Activated naive CD8-positive, alpha-beta T cell treated with anti-CD3 and anti-CD28 coated beads, Interleukin-2, amount 10 ng/mL, durations not matched to agents 7 days and 5 days (primary cell): ENCODE measurements at places on chromosomes 5 and 9. TPM values are rescaled to one million over a fixed set of nuclear protein-coding genes. Genes with fewer than 3 reads are reported as not detected.
A peak's percentile ranks its signal among the peaks of the same experiment; 100 is the strongest.

DNA sequence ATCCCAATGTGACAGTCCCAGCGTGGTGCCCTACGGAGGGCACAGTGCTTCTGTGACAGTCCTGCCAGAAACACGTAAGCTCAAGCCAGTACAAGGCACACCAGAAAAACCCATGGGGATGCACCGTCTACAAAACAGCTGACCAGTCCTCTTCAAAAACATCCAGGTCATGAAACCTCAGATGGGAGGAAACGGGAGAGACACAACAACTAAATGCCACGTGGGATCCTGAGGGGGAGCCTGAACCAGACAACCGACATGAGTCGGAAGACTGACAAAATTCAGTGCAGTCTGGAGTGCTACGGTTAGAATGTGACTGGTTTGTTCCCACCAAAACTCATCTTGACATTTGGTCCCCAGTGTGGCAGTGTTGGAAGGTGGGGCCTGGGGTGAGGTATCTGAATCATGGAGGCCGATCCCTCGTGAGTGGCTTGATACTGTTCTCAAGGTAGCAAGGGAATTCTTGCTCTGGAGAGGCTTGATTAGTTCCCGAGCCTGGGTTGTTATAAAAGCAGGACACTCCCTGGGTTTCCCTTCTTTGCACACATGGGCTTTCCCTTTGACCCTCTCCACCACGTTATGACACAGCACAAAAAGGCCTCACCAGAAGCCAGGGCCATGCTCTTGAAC, 55.4 kb downstream of the ADAMTS2 start:
- H3K27ac ChIP-seq = no peak overlapping the region
- peaks cover 2% of the 10 kb centered on the region for H3K27me3 ChIP-seq
- no peak for DNase-seq
- H3K4me3 ChIP-seq = no peak overlapping the region
- no peaks in the 10 kb centered on the region for H3K36me3 ChIP-seq

The CSF2 gene
- 1.1 TPM for total RNA-seq

The ESM1 gene
- 1.1 TPM for total RNA-seq

The SLC34A1 gene
- total RNA-seq = 2.1 TPM

- H3K27ac ChIP-seq = peak overlapping the region; percentile 76
- peak overlapping the region; percentile 15 for H3K4me3 ChIP-seq
- H3K27me3 ChIP-seq = no peaks in the 10 kb centered on the region
These were observed 20.2 kb downstream of the EEIG1 start for GRCh38 chr9:127960410-127961154.

DNA sequence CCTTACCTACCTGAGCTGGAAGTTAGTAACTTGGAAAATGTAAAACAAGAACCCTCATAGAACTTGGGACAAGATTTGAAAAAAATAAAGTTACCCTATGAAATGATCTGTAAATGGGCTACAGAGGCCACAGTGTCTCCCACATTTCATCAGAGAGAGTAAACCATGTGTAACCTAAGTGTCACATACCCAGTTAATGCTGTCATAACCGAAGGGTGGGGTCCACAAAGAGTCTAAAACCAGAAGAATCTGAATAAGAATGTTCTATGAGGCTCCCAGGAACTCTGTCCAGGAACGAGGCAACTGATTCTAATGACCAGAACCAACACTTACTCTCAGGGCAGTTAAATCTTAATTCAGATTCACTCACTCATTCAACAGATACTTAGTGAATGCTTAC, 1.0 kb upstream of the FAM13B start:
- H3K4me3 ChIP-seq = peak overlapping the region; percentile 98
- peaks cover 19% of the 10 kb centered on the region for H3K36me3 ChIP-seq
- no peaks in the 10 kb centered on the region for H3K27me3 ChIP-seq
- peaks cover 36% of the 10 kb centered on the region for H3K4me1 ChIP-seq
- H3K27ac ChIP-seq = peak overlapping the region; percentile 96

DNA sequence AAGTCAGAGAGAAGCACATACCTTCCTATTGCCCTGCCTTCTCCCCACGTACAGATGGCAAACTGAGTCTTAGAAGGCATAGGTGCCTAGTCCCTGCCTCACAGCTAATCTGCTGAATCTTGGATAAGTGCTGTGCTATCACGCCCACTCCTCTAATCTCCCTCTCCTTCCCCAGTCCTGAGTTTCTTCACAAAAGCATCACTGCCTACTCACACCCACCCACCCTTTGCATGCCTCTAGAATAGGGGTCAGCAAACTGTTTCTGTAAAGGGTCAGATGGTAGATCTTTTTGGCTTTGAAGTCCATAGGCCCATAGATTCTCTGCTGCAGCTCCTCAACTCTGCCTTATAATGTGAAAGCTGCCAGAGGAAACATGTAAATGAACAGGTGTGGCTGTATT, 23.2 kb upstream of the JADE2 start:
- no peak for DNase-seq
- H3K4me3 ChIP-seq = no peak overlapping the region
- peak overlapping the region; percentile 43 for H3K27ac ChIP-seq
- H3K4me1 ChIP-seq = peaks cover 25% of the 10 kb centered on the region

- H3K27me3 ChIP-seq = peaks cover 22% of the 10 kb centered on the region
- H3K36me3 ChIP-seq = no peaks in the 10 kb centered on the region
- H3K4me3 ChIP-seq = no peak overlapping the region
- H3K27ac ChIP-seq = no peak overlapping the region
- no peak for DNase-seq
These were observed 61.0 kb upstream of the SMIM23 start for GRCh38 chr5:171724468-171725204.

The SEC24A gene
- 20.5 TPM for total RNA-seq

- H3K4me3 ChIP-seq = no peak overlapping the region
- H3K36me3 ChIP-seq = no peaks in the 10 kb centered on the region
- H3K27ac ChIP-seq = no peak overlapping the region
- peak; percentile 10 for DNase-seq
- no peaks in the 10 kb centered on the region for H3K4me1 ChIP-seq
- H3K27me3 ChIP-seq = peaks cover 20% of the 10 kb centered on the region
These were observed 31.6 kb upstream of the ANGPTL2 start for GRCh38 chr9:127154003-127154389.

GRCh38 chr5:13735691-13736090, 208.8 kb downstream of the DNAH5 start:
- H3K27me3 ChIP-seq = no peaks in the 10 kb centered on the region
- H3K4me3 ChIP-seq = no peak overlapping the region
- no peak overlapping the region for H3K27ac ChIP-seq

The PSD2 gene
- total RNA-seq = 0.09 TPM

The PCDHB15 gene
- 0.06 TPM for total RNA-seq

DNA sequence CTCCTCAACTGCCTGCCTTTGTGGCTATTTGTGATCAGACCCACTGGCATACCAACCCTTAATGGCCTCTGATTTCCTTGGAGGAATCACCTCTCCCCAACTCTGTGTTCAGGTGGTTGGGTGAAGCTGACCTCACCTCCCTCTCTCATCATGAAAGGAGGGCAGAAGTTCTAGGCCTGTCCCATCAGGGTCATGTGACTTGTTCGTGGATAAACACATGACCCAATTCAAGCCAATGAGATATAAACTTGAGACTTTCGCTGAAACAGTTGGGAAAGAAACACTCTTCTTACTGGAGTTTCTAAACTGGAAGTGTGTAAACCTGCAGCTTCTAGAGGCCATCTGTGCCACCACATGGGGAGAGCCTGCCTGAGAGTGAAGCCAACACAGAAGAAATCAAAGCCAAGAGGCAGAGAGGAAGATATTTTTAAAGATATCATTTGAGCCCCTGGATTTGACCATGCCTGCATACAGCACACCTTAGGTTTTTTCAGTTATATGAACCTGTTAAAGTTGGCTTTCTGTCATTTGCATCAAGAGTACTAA, 5.8 kb downstream of the GABBR2 start:
- DNase-seq = no peak
- no peaks in the 10 kb centered on the region for H3K4me1 ChIP-seq
- peaks cover 43% of the 10 kb centered on the region for H3K27me3 ChIP-seq
- H3K36me3 ChIP-seq = no peaks in the 10 kb centered on the region
- H3K4me3 ChIP-seq = no peak overlapping the region
- no peak overlapping the region for H3K27ac ChIP-seq

- H3K27ac ChIP-seq = no peak overlapping the region
- no peak overlapping the region for H3K4me3 ChIP-seq
- no peaks in the 10 kb centered on the region for H3K4me1 ChIP-seq
- H3K27me3 ChIP-seq = peaks cover 22% of the 10 kb centered on the region
- DNase-seq = no peak
These were observed 56.7 kb upstream of the RAD23B start for GRCh38 chr9:107226421-107226820.

DNA sequence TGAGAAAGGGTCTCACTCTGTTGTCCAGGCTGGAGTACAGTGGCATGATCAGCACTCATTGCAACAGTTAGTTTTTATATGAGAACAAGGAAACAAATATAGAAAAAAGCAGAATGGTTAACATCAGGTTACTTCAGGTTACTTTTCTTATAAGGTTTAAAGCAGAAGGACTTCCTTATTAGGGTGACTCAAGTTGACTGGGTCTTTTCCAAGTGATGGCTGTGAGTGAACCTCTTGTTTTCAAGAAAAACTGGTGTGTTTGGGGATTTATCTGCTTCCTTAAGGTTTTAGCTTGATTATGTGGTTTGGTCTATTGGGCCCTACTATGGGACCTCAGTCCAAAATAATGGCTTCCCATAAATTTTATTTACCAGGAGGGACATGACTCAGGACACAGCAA, 99.2 kb downstream of the ARRDC3 start:
- H3K27me3 ChIP-seq = peaks cover 3% of the 10 kb centered on the region
- no peak overlapping the region for H3K27ac ChIP-seq
- H3K36me3 ChIP-seq = peaks cover 11% of the 10 kb centered on the region

The GPX8 gene
- not detected for total RNA-seq

The C5orf46 gene
- total RNA-seq = not detected

GRCh38 chr9:91419222-91420191, 4.1 kb downstream of the NFIL3 start:
- H3K4me3 ChIP-seq = peak overlapping the region; percentile 18
- H3K36me3 ChIP-seq = peaks cover 22% of the 10 kb centered on the region
- no peak overlapping the region for H3K27ac ChIP-seq
- peaks cover 40% of the 10 kb centered on the region for H3K4me1 ChIP-seq
- peaks cover 5% of the 10 kb centered on the region for H3K27me3 ChIP-seq

DNA sequence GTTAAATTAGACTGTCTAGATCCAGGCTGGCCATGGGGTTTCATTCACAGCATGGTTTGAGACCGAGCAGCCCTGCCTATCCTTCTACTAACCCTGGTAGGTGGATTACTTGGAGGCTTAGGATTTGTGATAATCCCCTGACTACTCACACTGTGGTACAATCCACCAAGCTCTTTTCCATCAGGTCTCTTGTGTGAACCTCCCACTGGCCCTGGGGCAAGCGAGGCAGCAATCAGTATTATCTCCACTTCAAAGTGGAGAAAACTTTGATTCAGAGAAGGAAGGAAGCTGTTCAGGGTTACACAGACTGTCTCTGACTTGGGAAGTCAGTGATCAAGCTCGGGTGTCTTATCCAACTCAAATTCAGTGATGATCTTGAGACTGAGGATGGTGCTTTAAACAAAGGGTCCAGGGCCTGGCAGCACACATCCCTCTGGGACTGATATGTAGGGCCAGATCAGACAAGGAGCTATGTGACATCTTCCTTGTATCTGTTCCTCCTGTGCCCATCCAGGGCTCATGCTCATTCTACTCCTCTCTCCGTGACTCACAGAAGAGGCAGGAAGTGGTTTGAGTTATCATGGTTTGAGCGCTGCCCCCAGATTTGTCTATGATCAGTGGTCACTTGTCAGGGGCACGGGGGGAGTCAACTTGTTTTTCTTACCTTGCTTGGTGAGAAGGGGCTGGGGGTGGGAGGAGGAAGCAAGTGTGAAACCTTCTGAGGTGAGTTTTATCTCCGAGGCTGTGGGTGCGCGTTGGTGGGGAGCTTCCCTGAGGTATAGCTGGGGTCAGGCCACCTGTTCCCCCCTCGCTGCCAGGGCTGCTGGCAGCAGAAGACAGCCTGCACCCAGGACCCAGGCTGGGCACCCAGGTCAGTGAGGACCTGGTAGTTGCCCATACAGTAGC, 48.6 kb downstream of the RGS3 start:
- peaks cover 68% of the 10 kb centered on the region for H3K4me1 ChIP-seq
- H3K27me3 ChIP-seq = no peaks in the 10 kb centered on the region
- H3K36me3 ChIP-seq = peaks cover 4% of the 10 kb centered on the region
- H3K4me3 ChIP-seq = peak overlapping the region; percentile 81
- peak; percentile 75 for DNase-seq

- no peaks in the 10 kb centered on the region for H3K4me1 ChIP-seq
- H3K27me3 ChIP-seq = peaks cover 30% of the 10 kb centered on the region
These were observed 53.7 kb downstream of the PAX5 start for GRCh38 chr9:36980148-36980974.

DNA sequence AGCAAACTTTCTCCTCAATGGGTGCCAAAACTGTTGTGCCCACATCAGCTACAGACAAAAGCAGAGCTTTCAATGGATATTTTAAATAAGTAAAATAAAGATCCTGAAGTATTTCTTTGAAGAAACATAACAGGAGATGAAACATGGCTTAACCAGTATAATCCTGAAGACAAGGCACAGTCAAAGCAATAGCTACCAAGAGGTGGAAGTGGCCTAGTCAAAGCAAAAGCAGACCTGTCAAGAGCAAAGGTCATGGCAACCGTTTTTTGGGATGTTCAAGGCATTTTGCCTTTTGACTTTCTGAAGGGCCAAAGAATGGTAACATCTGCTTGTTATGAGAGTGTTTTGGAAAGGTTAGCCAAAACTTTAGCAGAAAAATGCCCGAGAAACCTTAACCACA, 77.9 kb downstream of the ANXA1 start:
- no peak overlapping the region for H3K4me3 ChIP-seq
- peaks cover 2% of the 10 kb centered on the region for H3K4me1 ChIP-seq
- peaks cover 8% of the 10 kb centered on the region for H3K27me3 ChIP-seq
- H3K27ac ChIP-seq = no peak overlapping the region

GRCh38 chr9:8183618-8184017, 384.0 kb upstream of the DMAC1 start:
- H3K4me1 ChIP-seq = no peaks in the 10 kb centered on the region
- H3K4me3 ChIP-seq = no peak overlapping the region

GRCh38 chr5:41154491-41154890, 58.8 kb downstream of the C6 start:
- no peaks in the 10 kb centered on the region for H3K4me1 ChIP-seq
- no peak overlapping the region for H3K27ac ChIP-seq
- no peaks in the 10 kb centered on the region for H3K27me3 ChIP-seq

DNA sequence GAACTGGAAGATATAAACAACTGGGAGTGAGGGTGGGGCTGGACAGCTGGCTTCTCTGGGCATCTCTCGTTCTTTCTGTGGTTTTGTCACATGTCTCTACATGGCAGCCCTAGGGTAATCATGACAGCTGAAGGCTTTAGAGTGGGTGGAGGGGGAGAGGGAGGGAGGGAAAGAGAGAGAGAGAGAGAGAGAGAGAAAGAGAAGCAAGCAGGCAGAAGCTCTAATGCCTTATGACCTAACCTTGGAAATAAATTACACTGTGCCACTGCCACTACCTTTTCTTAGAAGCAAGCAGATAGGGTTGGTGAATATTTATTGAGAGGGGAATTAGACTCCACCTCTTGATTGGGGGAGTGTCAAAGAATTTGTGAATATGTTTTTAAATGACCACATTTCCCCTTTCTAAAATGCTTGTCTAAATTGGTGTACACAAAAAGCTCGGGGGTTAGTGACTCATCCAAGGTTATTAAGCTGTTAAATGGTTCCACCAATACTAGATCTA, 2.6 kb upstream of the DAPK1 start:
- H3K4me1 ChIP-seq = no peaks in the 10 kb centered on the region
- no peak overlapping the region for H3K4me3 ChIP-seq

GRCh38 chr9:111678293-111678692, 16.9 kb downstream of the GNG10 start:
- no peak for DNase-seq
- no peak overlapping the region for H3K4me3 ChIP-seq
- H3K36me3 ChIP-seq = peaks cover 20% of the 10 kb centered on the region
- no peaks in the 10 kb centered on the region for H3K27me3 ChIP-seq
- H3K27ac ChIP-seq = no peak overlapping the region
- H3K4me1 ChIP-seq = no peaks in the 10 kb centered on the region

GRCh38 chr9:36151316-36152210, 15.0 kb downstream of the GLIPR2 start:
- peaks cover 62% of the 10 kb centered on the region for H3K4me1 ChIP-seq
- H3K27ac ChIP-seq = peak overlapping the region; percentile 88
- peak; percentile 84 for DNase-seq
- no peaks in the 10 kb centered on the region for H3K27me3 ChIP-seq
- H3K36me3 ChIP-seq = peaks cover 40% of the 10 kb centered on the region

The INSL6 gene
- not detected for total RNA-seq
